NCI-H460 (cell line): ENCODE measurements at places on chromosomes 7 and 10. TPM values are rescaled to one million over a fixed set of nuclear protein-coding genes. Genes with fewer than 3 reads are reported as not detected.

DNA sequence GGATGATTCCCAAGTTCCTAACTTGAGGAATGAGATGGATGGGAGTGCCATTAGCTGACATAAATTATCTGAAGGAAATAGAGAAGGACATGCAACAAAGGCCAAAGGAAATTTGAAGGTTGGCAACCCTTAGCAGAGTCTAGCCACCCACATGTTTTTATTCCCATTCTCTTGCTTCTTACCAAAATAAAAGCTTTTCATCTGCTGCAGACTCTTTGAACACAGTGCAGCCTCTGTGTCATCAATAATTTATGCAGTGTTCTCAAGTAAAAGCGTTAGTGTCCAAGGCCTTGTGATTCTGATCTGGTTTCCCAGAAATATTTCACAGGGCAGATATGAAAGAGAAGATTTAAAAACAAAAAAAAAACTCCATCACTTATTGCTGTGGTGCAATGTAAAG lies 98.5 kb downstream of the ST7 start:
- DNase-seq: no peak

GRCh38 chr10:78688901-78689583 lies 379.7 kb upstream of the ZMIZ1 start:
- no peak for DNase-seq

- no peak for DNase-seq
These were observed 106.9 kb downstream of the FAM107B start for GRCh38 chr10:14667781-14668180.

GRCh38 chr10:385571-386300 lies 250.5 kb downstream of the ZMYND11 start:
- DNase-seq: no peak

- DNase-seq: no peak
These were observed 126.4 kb downstream of the CCDC3 start for GRCh38 chr10:12875100-12875499.

The HECW1 gene
- 21.6 and 24.7 TPM in 2 replicates for total RNA-seq
